ENCODE measurements at places on chromosomes 7 and 10. TPM values are rescaled to one million over a fixed set of nuclear protein-coding genes. Genes with fewer than 3 reads are reported as not detected.

JAZF1 gene
- total RNA-seq, result 36.5 TPM

IFIT1 gene
- 16.5 TPM for total RNA-seq

RTKN2 gene
- not detected for total RNA-seq

ELFN1 gene
- 0.42 TPM for total RNA-seq

GNGT1 gene
- not detected for total RNA-seq

PIP gene
- 6.8 TPM for total RNA-seq

BTBD16 gene
- total RNA-seq, result not detected

SLC25A13 gene
- 27.7 TPM for total RNA-seq

CTTNBP2 gene
- 6.1 TPM for total RNA-seq

MMP21 gene
- total RNA-seq, result not detected

GRCh38 chr7:194252-195009, 2.1 kb downstream of the FAM20C start:
- peaks cover 42% of the 10 kb centered on the region for H3K36me3 ChIP-seq
- ATAC-seq, result no peak
- peak overlapping the region; percentile 94 for H3K27ac ChIP-seq
- H3K4me1 ChIP-seq, result peaks cover 75% of the 10 kb centered on the region
- peak overlapping the region; percentile 86 for H3K4me3 ChIP-seq

- ATAC-seq, result no peak
- no peaks in the 10 kb centered on the region for H3K36me3 ChIP-seq
- H3K4me3 ChIP-seq, result no peak overlapping the region
These were observed 56.6 kb upstream of the BET1 start for GRCh38 chr7:94060752-94061151.

DNA sequence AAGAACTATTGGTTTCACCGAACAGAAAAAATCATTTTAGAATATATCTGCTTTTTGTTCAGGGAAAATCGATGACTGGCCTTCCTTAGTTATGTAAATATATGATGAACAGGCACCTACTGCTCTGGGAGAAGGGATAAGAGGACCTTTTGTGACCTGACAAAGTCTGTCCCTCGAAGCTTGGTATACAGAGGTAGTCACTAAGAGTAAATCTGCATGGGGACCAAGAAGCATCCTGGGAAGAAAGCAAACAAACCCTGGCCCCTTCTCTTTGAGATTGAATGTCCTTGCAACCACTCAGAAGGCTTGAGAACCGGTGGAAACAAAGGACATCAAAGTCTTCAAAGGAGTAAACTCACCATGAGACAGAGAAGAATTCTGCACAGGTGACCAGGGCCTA, 52.3 kb downstream of the SKIDA1 start:
- no peak for ATAC-seq
- no peaks in the 10 kb centered on the region for H3K36me3 ChIP-seq
- H3K27me3 ChIP-seq, result no peaks in the 10 kb centered on the region
- no peak overlapping the region for H3K27ac ChIP-seq
- no peaks in the 10 kb centered on the region for H3K4me1 ChIP-seq

GRCh38 chr7:4079366-4079765, 602.7 kb upstream of the FOXK1 start:
- H3K4me1 ChIP-seq, result no peaks in the 10 kb centered on the region
- H3K27me3 ChIP-seq, result no peaks in the 10 kb centered on the region
- no peak overlapping the region for H3K27ac ChIP-seq
- ATAC-seq, result no peak

DNA sequence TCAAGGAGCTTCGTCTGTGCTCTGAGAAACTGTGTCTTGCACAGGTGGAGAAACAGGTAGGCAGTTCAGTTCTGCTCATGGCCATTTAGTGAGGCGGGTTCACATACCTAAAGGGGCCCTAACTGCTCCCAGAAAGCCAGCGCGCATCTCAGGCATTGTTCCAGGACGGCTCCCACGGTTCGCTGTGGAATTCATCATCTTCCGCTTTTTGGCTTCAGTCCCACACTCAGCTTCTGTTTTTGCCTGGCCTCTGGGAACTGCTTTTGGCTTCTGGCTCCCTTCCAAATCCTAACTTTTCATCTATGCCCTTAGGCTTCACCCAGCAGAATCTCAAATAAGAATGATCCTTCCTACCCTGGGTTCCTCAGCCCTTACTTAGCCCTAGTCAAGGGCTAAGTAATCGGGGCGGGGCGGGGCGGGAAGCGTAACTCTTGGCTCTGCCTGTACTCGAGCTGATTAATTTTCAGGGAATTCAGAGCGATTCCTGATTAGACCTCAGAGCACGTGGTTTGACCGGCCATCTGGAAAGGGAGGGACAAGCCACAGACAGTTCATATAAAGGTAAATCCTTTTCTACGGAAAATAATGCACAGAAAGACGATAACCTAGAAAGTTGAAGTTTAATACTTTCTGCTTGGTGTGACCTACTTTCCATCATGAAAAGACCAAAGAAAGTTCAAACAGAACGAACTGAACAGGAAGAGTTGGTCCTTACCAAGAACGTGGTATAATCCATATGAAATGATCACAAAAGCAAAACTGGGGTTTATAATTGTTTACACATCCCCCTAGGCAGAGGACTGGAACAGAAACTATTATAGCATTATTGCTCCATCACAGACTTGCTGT, 105.7 kb downstream of the ST8SIA6 start:
- peak; percentile 87 for ATAC-seq
- H3K27me3 ChIP-seq, result peaks cover 4% of the 10 kb centered on the region
- peaks cover 15% of the 10 kb centered on the region for H3K4me1 ChIP-seq
- H3K27ac ChIP-seq, result no peak overlapping the region
- H3K4me3 ChIP-seq, result peak overlapping the region; percentile 32

DNA sequence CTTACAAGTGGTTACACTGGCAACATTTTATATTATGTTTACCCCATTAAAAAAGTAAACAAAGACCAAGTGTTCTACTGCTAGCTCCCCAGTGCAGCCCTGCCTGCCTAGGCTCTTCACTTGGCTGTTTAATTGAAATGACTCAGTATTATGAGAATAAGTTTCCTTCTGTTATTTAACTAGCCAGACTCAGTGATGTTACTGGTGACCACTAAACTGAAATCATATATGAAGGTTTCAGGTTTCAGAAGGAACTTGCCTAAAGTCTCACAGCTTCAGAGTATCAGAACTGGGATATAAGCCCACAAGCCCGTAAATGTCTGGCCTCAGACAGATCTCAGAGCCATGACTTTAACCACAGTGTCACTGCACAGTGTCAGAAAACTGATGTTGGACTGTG, 66.8 kb upstream of the EXOC4 start:
- no peak overlapping the region for H3K4me3 ChIP-seq
- H3K4me1 ChIP-seq, result no peaks in the 10 kb centered on the region
- ATAC-seq, result no peak
- no peaks in the 10 kb centered on the region for H3K36me3 ChIP-seq
- H3K27me3 ChIP-seq, result no peaks in the 10 kb centered on the region

DNA sequence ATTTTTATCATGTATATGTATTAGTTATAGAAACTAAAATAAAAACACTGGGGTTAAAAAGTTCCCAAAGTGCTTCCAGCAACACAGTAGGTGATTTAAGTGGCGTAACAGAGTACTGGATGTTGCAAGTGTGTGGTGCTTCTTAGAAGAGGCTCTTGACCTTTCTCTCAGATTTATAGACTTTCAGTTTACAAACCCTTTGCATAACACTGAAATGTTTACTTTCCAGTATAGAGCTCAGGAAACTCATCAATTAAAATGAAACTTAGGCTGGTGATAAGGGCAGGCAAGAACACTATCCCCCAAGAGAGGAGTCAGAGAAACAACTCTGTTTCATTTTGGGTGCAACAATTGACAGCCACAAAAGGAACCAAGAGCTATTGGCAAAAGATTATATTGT, 27.5 kb upstream of the SMC3 start:
- H3K27ac ChIP-seq, result no peak overlapping the region
- H3K36me3 ChIP-seq, result no peaks in the 10 kb centered on the region
- no peak for ATAC-seq
- no peaks in the 10 kb centered on the region for H3K4me1 ChIP-seq

DNA sequence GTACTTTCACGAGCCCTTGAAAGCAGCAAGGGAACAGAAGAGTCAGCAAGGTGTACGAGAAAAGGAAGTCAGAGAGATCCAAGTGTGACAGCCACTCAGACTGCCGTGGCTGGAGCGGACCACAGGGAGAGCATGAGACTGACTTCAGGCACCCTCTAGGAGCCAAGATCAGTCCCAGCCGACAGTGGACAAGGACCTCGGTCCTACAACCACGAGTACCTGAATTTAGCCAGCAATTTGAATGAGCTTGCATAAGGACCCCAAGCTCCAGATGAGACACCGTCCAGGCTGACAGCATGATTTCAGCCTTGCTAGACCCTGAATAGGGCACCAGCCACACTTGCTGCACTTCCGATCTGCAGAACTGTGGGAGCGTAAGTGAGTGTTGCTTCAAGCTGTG, 13.7 kb upstream of the EBF3 start:
- ATAC-seq, result no peak
- H3K36me3 ChIP-seq, result no peaks in the 10 kb centered on the region
- H3K27ac ChIP-seq, result no peak overlapping the region
- peaks cover 82% of the 10 kb centered on the region for H3K27me3 ChIP-seq
- no peak overlapping the region for H3K4me3 ChIP-seq

- no peak overlapping the region for H3K27ac ChIP-seq
- ATAC-seq, result no peak
- peaks cover 7% of the 10 kb centered on the region for H3K4me1 ChIP-seq
- H3K27me3 ChIP-seq, result no peaks in the 10 kb centered on the region
These were observed 29.4 kb downstream of the HIPK2 start for GRCh38 chr7:139748373-139748765.

DNA sequence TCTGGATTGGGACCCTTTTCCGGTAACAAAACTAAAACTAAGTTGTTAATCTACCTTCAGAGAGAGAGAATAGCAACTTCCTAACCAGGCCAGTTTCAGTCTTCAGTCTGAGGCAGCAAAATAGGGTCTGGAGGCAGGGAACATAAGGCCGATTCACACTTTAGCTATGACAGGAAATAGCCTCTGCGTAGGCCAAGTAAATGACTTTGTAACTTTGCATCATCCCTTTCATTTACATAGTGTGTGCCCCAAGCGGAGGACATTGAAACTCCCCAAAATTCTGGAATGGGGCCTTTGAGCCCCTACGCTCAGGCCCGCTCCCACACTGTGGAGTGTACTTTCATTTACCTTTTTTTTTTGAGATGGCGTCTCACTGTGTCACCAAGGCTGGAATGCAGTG, 1.7 kb upstream of the UPP1 start:
- no peak overlapping the region for H3K27ac ChIP-seq
- H3K36me3 ChIP-seq, result peaks cover 10% of the 10 kb centered on the region
- no peaks in the 10 kb centered on the region for H3K4me1 ChIP-seq
- H3K27me3 ChIP-seq, result no peaks in the 10 kb centered on the region

DNA sequence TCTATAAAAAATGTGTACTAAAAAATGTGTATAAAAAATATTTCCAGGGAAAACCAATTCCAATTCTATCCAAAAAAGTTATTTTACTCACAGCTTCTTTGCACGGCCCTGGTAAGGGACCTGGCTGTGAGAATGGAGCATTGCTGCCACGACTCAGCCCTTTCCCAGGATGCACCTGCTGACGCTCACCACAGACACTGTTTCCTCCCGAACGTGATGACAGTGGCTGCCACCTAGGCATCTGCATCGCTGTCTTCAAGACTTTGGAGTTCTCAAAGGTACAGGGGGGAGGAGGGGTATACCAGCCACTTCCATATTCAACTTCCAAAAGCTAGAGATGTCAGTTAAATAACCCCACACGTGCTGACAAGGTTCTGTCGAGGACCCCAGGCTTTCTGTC, 23.9 kb upstream of the PTPRN2 start:
- H3K36me3 ChIP-seq, result peaks cover 11% of the 10 kb centered on the region
- ATAC-seq, result no peak
- H3K4me3 ChIP-seq, result no peak overlapping the region

DNA sequence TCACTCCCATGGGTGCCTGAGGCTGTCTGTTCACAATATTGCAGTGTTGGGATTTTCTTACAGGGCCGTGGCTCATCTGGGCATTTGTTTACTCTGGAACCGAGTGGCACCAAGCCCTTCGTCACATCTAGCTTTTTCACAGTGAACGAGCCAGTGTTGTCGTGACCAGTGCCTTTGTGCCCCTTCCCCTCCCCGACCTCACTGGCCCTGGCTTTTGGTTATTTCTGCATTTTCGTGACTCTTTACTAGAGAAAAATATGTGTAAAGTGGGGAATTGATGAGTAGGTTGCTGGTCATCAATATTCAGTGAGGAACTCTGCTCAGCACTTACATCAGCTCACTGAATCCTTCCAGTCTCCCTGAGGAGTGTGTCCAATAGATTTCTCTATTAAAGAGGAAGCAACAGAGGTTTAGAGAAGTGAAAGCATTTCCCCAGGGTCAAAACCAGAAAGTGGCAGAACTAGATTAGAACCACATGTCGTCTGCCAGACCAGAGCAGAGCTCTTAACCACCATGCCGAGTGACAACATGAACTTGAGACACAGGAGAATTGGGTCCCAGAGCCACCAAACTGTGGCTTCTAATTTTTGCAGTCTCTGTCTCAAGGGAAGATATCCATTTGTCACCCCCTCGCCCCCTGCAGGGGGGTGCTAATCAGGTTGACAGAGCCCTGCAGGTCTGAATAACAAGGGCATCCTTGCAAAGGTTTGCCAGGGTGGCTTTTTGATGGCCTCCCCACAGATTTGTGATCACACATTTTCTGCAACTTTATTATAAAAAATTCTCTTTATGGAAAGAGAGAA, 125.3 kb downstream of the CHN2 start:
- no peak overlapping the region for H3K27ac ChIP-seq
- no peak for ATAC-seq
- H3K4me3 ChIP-seq, result no peak overlapping the region
- H3K4me1 ChIP-seq, result no peaks in the 10 kb centered on the region
- H3K36me3 ChIP-seq, result no peaks in the 10 kb centered on the region
- no peaks in the 10 kb centered on the region for H3K27me3 ChIP-seq

- no peak overlapping the region for H3K27ac ChIP-seq
- H3K36me3 ChIP-seq, result no peaks in the 10 kb centered on the region
- no peak overlapping the region for H3K4me3 ChIP-seq
These were observed 1.4 kb downstream of the NUDT1 start for GRCh38 chr7:2243458-2243857.

DNA sequence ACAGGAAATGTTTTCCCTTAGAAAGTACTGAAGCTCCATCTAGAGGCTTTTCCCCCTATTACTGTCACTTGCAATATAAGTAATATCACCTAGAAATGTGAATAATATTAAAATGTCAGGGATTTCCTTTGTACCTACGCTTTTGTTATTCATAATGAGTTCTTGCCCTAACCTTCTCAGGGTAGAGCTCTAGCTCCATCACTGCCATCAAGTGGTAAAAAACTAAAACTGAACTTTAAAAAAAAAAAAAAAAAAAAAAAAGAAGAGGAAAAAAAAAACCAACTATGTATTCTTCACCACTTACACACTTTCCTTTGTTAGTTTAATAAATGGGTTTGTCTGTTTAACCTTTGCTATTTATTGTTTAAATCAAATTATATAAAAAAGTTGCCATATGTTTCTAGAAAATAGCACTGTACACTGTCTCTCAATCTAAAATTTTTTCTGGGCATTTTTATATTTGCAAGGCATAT, 49.9 kb downstream of the DNAJC1 start:
- no peaks in the 10 kb centered on the region for H3K36me3 ChIP-seq
- H3K4me3 ChIP-seq, result no peak overlapping the region
- H3K27me3 ChIP-seq, result no peaks in the 10 kb centered on the region
- ATAC-seq, result no peak

GRCh38 chr10:1650542-1651269, 86.6 kb downstream of the ADARB2 start:
- no peak for ATAC-seq
- no peaks in the 10 kb centered on the region for H3K36me3 ChIP-seq
- H3K4me3 ChIP-seq, result no peak overlapping the region

Measured in gastroesophageal sphincter (tissue), 4 donors.